Brain (organoid and tissue), 16 donors: ENCODE measurements at places on chromosomes 7 and 10. TPM values are rescaled to one million over a fixed set of nuclear protein-coding genes. Genes with fewer than 3 reads are reported as not detected.
A peak's percentile ranks its signal among the peaks of the same experiment; 100 is the strongest.

Gene CPEB3
- 3.9 TPM for polyA plus RNA-seq

Gene SEMA3D
- 0.22 TPM for polyA plus RNA-seq

Gene EVX1
- polyA plus RNA-seq: 0.27 TPM

Gene NCF1
- polyA plus RNA-seq: 1.6 TPM

Gene PLXNA4
- polyA plus RNA-seq: 3.6 TPM

DNA sequence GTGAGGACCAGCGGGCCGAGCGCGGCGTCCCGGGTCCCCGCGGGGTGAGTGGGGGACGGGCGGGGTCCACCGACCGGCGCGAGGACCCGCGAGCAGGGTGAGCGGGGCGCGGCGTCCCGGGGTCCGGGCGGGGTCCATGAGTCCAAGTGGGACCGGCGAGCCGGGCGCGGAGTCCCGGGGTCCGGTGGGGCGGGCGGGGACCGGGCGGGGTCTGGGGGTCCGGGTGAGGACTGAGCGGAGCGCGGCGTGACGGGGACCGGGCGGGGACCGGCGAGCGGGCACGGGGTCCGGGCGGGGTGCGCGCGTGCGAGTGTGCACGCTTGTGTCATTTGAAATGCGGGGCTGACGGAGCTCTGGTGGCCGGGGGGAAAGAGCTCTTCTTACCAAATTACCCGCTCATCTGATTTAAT lies 765 bp downstream of the CELF2 start:
- DNase-seq: no peak

DNA sequence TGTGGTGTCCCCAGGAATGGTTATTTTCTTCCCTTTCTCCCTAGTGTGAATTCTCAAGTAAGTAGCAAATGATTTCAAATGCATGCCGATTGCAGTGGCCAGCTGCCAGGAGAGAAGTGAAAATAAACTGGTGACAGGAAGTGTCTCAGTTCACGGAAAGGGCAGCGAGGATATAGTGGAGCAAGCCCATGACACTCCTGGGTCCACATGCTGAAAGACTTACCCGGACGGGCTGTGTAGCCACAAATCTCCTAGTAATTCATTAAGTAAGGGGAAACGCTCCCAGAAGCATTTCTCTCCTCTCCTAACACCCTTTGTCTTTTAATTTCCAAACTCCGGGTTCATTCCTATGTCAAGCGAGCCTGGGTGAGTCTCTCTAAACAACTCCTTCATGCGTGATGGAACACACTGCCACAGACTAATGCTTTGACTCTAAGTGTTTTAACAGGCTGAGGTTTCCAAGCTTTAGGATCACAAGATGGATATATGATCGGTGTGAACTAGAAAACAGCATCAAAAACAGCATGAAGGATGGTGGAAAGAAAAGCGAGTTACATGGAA lies 125.6 kb downstream of the CYP26A1 start:
- peak; percentile 5 for DNase-seq

DNA sequence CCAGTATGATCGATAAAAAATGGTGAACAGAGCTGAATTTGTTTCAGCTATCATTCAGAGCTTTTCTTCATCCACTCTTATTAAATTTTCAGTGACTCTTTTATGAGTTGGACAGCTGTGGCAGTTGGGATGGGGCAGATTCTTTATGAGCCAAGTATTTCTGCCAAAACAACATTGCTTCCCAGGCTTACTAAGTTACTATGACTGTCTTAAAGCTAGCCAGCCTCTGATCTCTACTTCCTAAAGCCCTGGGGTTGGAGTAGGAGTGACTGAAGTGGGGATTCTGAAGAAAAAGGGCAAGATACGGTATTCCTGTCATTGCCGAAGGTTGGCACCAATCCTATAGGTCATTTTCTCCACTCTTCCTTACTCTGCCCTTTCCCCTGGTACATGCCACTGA lies 12.7 kb downstream of the RPP30 start:
- no peak for DNase-seq

GRCh38 chr7:44580945-44581878 lies 819 bp downstream of the TMED4 start:
- no peak for DNase-seq

DNA sequence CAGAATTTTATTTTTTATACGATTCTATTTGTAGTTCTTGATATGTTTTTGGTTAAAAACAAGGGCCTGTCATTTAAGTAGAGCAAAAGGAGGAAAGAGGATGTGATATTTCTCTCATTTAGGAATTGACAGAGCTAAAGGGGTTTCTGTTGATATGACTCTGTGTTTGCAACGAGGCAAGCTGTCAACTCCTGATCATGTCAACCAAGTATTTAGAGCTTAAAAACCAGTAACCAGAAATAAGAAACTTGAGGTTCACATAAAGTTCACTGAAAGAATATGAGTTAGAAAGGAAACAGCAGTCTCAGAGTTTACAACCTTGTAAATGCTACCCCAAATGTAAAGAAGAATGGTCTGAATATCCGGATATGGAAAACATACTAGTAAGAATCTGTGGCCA lies 434.2 kb downstream of the PARD3 start:
- no peak for DNase-seq

- no peak for DNase-seq
Observed at GRCh38 chr7:29359482-29360093, 165.0 kb downstream of the CHN2 start.

DNA sequence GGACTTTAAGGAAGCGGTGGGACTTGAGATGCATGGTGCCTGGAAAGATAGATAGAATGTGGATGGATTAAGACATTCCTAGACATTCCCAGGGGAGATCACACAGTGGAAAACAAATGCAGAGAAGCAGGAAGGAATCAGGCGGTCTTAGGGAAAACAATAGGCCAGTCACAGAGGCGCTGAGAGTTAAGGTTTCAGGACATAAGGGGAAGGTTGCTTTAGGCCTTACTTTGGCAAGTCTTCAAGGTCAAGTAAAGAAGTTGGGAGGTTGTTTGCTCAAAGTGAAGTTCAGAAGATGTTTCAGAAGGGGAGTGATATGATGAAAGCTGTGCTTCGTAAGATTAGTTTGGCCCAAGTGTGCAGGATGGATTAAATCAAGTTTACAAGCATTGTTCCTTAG lies 109.4 kb downstream of the SUGCT start:
- no peak for DNase-seq

DNA sequence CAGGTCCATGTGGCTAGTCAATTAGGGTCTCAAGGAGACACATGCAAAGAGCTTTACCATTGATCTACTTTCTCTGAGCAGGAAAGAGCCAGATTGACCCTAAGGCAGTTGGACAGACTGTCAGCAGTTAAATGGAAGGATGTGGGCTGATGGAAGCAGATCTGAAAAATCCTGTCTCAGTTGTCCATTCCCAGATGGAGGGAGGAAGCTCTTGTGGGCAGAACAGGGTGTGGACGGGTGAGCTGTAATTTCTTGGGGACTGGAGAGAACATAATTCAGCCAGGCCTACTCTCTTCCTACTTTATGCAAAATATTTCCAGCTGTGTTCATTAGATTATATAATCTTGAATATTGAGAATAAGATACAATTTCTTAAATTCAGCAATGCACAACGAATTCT lies 163.6 kb downstream of the GNAT3 start:
- DNase-seq: no peak

GRCh38 chr7:105307163-105307672 lies 81.5 kb downstream of the SRPK2 start:
- DNase-seq: no peak

DNA sequence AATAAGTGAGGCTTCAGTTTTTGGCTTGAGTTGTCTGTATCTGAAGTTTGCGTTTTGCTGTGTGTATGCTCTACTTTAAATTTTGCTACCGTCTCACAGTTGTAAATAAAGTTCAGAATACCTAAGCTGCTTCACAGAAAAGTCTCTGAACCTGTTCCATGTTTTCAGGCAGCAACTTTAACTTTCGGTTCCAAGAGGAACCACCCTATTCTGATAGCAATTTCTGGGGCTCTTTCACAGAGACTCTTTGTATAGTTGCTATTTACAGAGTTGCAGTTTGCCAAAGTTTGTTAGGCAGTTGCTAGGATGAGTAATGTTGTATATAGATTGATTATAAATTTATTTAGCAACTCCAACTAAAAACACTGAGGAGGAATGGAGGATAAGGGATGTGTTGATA lies 5.7 kb downstream of the FAM221A start:
- DNase-seq: no peak

- DNase-seq: no peak
Observed at GRCh38 chr10:78474743-78475142, 441.1 kb downstream of the RPS24 start.

GRCh38 chr10:100978901-100979195 lies 8.4 kb downstream of the MRPL43 start:
- no peak for DNase-seq

- DNase-seq: peak; percentile 62
Observed at GRCh38 chr7:93228302-93228701, 2.0 kb upstream of the HEPACAM2 start.

GRCh38 chr10:31759124-31759798 lies 169.4 kb downstream of the ARHGAP12 start:
- peak; percentile 86 for DNase-seq

GRCh38 chr7:135748770-135749169 lies at the start of gene FAM180A:
Gene FAM180A, minus strand, starts transcription at chr7:135748813. Its CDS starts 233 bp downstream, at chr7:135748580.
- no peak for DNase-seq

DNA sequence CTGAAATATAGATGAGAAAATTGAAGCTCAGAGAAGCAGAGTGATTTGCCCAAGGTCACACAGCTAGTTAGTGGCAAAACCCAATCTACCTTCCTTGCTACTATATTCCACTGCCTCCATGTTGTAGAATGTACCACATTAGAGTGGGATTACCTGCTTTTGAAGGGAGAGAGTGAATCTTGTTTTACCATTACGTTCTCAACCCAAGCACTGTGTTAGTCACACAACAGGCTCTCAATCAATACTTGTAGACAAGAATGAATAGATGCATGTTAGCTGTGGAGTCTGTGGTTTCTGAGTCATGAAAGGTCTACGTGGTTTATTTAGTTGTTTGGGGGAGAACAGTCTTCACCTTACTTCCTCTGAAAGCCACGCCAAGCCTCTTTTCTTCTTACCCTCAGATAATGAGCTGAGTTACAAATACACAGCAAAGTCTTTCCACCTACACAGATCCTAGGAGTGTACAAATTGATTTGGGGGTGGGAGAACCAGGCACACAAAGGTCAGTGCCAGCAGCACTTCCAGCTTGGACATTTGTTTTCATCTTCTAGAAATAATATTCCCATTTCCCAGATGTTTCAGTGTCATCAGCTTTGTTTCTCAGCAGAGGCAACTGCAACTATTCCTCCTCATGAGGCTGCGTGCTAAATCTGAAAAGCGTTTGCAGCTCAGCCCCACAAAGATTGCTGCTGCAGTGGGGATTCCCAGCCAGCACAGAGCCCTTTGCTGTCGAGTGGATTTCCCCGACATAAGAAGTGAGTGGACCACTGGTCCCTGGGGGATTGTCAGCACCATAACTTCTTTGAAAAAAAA lies 71.5 kb upstream of the ADO start:
- DNase-seq: no peak

GRCh38 chr7:82699773-82700186 lies 256.2 kb upstream of the CACNA2D1 start:
- DNase-seq: no peak

DNA sequence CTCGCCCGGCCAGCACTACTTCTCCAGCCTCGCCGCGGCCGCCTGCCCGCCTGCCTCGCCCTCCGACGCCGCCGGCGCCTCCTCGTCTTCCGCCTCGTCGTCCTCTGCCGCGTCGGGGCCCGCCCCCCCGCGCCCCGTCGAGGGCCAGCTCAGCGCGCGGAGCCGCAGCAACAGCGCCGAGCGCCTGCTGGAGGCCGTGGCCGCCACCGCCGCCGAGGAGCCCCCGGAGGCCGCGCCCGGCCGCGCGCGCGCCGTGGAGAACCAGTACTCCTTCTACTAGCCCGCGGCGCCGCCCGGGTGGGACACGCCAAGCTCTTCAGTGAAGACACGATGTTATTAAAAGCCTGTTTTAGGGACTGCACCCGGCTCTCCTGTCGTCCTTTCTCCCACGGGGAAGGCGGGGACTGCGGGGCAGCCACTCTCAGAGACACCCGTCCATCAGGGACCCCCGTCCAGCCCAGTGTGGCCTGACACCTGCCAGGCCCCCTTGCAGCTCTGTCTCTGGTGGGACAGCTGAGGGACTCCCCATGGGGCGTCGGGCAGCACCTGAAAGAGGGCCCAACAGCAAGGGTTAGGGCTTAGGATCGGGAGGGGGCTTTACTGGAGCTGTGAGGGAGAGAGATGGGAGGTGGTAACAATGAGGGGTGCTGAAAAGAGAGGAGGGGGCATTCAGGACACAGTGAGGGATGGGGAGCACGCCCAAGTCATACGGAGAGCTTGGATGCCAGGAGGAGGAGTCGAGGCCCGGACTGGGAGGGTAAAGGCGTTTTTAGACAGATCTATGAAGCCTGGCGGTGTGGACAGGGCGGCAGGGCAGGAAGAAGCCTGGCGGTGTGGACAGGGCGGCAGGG lies 34.7 kb downstream of the SPDYE6 start:
- peak; percentile 14 for DNase-seq

DNA sequence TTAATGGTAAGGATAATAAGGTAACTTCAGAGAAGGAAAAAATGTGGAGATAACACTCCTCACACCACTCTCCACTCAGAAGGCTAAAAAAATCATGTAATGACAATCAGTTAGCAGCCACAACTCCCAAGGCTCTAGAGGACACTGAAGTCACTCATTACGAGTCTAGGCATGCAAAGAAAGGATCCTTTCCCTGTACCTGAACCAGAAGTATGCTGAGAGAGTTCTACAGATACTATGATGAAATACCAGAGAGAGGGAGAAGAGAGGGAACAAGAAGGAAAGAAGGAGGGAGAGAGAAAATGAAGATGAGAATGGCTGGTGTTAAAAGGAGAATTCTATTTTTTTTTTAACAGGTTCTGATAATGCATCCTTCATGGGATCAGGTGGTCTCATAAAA lies 224.3 kb upstream of the PLXNA4 start:
- no peak for DNase-seq

DNA sequence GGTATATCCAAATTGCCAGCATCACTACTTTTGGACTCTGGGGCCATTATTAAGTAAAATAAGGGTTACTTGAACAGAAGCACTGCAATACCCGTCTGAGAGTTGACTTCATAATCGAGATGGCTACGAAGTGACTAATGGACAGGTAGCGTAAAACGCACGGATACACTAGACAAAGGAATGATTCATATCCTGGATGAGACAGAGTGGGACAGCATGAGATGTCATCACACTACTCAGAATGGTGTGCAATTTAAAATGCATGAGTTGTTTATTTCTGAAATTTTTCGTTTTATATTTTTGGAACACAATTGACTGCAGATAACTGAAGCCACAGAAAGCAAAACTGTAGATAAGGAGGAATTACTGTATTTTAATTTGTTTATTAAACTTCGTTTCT lies 421.5 kb upstream of the LRGUK start:
- DNase-seq: no peak

GRCh38 chr7:37714606-37715005 lies 31.0 kb downstream of the GPR141 start:
- no peak for DNase-seq

- DNase-seq: no peak
Observed at GRCh38 chr10:123576706-123577105, 89.4 kb upstream of the GPR26 start.

DNA sequence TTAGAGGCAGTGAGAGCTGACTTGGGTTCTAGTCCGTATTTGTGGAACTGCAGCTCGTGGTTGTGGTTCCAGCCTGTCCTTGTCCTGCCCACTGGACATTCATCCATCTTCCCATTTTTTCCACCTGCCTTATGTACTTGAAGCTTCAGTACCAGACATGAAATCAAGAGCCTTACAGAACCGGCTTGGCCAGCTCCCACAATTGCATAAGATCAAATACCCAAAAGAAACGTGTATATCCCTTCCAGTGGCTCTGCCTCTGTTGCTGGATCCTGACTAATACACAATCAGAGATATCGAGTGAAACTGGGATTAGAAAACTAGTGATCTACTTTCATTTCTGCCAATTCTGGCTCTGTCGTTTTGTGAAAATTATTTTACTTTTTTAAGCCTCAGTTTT lies 23.8 kb upstream of the LIPA start:
- DNase-seq: no peak

GRCh38 chr7:31583942-31584341 lies 70.1 kb downstream of the ITPRID1 start:
- DNase-seq: no peak
